ENCODE measurements at places on chromosomes 1 and 21.

DNA sequence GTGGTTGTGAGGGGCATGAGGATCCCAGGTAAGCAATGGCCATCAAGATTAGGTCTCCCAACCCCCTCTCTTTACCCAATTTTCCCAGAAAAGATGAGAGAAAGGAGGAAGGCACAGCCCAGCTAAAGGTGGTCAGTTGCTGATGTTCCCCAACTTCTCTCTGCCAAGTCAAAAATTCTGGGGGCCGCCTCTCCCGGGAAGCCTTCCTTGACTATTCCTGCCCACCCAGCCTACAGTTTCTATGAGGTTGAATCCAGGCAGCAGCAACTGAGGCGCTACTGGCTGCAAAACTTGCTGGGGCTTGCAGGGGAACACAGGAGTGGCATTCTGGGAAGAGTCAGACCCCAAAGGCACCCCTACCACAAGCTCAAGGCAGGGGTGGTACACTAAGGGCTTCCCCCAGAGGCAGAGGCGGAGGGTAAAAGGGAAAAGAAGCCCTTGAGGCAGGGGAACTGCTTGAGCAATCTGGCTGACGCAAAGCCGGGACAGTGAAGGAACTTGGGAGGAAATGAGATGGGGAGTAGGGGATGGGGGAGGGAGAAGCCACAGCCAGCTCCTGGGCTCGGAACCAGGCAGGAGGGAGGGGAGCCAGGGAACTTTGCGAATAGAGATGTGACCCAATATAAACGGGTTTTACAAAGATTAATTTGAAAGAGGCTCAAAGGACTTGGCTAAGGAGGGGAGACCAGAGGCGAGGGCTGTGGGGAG, 31.2 kb downstream of the SDC3 start:
- peak; percentile 64 for DNase-seq

GRCh38 chr1:92503926-92504285, 17.2 kb upstream of the GFI1 start:
- DNase-seq: peak; percentile 67

DNA sequence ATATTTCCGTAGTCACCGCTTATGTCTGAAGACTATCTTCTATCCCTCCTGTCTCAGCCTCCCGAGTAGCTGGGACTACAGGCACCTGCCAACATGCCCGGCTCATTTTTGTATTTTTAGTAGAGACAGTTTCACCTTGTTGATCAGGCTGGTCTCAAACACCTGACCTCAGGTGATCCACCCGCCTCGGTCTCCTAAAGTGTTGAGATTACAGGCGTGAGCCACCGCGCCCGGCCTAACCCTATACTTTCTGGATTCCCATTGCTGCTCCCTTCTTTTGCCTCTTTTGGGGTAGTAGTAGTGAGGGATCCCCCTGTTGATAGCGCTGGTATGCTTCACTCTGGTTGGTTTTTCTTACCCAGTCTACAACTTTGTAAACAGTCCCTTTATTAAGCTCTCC, 5.7 kb upstream of the SYF2 start:
- DNase-seq: no peak

GRCh38 chr1:17207046-17207445, 2.1 kb downstream of the PADI1 start:
- no peak for DNase-seq

DNA sequence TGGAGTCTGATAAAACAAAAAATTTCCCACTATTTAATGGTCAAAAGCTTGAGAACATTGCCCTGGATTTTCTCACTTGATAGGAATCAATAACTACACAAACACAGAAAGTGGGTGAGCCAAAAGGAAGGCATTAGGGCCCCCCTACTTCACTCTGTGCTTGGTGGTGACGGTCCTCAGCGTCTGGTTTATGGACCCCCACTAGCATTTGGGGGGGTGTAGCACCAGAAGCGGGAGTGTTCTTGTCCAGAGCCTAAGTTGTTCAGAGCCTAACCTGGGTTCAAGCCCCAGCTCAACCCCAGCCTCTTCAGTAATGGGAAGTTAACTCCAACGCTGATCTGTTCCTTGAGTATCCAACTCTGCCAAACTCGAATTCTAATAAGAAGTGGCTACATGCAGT, 33.1 kb downstream of the STPG1 start:
- DNase-seq: no peak

All from astrocyte of the spinal cord (primary cell).